ENCODE measurements at places on chromosomes 13 and 19.
A peak's percentile ranks its signal among the peaks of the same experiment; 100 is the strongest.

DNA sequence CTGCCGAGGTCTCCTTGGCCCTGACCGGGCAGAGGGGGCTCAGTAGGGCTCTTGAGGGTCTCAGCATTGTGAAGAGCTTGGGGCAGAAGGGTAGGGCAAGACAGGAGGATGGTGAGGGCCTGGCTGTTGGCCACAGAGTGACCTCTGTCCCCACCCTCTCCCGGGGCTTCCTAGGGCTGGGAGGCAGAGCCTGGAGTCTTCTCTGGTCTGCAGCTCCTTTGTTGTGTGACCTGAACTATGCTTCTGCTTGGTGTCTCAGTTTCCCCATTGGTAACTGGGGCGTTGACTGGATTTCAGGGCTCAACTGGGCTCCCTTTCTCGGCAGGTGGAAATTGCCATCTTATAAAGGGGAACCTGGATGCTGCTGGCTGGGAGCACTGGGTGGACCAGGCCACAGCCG, 30.1 kb upstream of the PEPD start:
- no peak for DNase-seq

DNA sequence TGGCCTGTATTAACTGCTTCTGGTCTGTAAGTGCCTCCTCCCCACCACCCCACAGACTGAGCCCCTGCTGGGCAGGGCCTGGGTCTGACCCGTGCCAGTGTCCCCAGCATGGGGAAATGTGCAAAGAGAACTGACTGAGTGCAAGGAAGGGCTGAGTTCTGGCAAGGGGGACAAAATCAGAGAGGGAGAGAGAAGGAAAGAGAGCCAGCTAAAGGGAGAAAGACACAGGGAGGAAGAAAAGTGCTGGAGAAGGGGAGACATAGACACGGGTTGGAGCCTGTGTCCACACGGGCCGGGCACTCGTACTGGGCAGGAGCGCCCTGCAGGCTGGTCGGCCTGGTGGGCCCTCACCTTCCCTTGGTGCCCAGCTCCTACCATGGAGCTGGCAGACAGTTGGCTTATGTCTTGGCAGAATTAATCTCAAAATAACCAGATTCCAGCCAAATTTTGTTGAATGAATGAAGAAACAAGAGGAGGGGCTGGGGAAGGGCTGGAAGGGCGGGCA, 1.2 kb downstream of the NKG7 start:
- DNase-seq = no peak

DNA sequence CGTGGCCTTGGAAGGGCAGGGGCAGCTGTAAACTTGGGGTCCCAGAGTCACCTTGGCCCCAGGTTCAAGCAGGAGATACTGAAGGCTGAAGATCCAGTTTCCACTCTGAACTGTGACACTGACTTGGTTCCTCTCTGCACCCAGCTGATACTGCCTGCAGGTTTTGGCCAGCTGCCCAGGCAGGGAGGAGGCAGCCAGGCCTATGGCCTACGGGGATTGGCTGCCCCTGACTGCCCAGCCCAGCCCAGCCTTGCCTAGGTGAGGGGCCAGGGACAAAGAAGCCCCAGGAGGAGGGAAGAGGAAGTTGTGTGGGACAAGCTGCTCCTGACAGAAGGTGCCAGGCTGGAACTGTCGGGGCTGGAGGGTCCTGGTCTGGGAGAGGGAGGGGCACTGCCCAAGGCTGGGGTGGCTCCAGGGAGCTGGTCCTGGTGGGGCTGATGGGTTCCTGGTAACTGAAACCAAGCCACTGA, 51.7 kb upstream of the CYP4F8 start:
- DNase-seq = no peak

GRCh38 chr19:47188507-47189033, 42.4 kb downstream of the BBC3 start:
- DNase-seq = no peak

DNA sequence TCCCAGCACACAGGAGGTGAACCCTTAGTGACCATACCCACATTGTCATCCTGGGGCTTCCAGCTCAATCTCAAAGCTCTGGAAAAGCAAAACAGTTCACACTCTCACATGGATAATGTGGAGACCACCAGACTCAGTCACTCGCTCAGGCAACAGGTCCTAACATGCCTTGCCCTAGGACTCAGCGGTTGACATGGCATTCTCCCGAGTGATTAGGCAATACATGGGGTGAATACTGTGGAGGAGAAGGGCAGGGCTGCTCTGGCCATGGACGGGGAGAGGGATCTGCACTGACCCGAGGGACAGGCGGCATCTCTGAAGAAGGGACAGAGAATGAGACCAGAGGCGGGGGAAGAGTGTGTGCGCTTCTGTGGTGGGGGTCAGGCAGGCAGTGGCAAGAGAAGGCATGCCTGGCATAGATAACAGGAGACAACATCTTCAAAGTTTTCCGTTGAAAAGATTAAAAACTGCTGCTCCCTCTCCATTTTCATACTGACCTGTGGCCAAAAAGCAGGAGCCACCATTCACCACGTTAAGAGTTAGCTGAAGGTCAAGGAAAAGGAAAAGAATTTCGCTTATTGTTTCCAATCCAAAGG, 44.5 kb upstream of the EPHX3 start:
- peak; percentile 47 for DNase-seq

DNA sequence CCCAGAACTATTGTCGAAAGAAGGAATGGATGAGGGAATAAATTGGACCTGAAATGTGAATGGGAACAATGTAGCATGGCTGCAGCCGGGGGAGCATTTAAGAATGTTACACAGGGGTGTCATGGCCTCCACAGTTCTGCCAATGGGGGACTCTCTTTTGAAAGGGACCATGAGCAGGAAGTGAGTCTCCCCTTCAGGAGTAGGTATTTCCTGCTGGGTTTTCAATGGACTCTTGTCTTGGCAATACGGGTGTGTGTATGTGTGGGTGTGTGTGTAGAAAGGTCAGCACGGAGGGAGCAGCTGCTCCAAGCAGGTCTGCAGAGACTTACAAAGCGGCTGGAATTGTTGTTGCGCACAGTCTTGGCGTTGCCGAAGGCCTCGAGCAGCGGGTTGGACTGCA, 24.4 kb downstream of the MYO1F start:
- DNase-seq = peak; percentile 9

- DNase-seq = no peak
These were observed 1.3 kb upstream of the TEX30 start for GRCh38 chr13:102774591-102775520.

- no peak for DNase-seq
These were observed 149.8 kb upstream of the FREM2 start for GRCh38 chr13:38537051-38537450.

All from AG10803 (cell line).